ENCODE measurements at places on chromosomes 5 and 9.

DNA sequence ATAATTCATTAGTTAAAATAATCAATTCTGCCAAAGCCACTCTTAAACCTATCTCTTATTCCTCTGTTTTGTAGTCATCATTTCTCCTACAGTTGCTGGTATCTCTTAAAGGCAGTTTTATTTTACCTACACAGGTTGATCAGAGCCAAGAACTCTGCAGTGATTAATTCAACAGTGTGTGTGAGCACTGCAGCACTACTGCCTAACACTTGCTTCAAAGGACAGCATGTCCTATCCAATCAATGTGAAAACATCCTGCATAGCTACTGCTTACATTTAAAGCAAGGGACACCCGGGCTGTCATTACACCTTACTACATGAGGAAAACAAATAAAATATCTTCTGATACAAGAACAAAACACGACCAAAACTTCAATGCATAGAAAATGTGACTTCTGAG, 45.1 kb upstream of the HK3 start:
- DNase-seq = no peak

GRCh38 chr9:131395157-131396098, 1.5 kb downstream of the PRRC2B start:
- peak; percentile 30 for DNase-seq

- no peak for DNase-seq
Observed at GRCh38 chr5:56671571-56671970, 143.8 kb upstream of the MAP3K1 start.

DNA sequence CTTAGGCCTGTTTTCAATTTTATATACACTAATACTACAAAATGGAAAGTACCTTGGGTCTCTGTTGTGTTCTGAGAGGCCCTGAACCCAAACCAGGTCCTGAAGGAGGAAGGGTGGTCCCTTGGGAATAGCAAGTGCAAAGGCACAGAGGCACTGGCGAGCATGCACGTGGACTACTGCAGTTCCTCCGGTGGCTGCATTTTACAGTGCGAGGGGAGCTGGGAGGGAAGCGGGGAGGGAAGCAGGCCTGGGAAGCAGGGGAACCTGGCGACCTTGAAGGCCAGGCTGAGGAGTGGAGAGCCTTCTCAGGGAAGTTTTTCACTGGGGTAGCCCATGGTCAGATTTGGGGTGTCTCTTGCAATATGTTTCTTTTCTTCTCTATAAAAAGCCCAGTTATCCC, 33.9 kb downstream of the MORN5 start:
- DNase-seq = no peak

DNA sequence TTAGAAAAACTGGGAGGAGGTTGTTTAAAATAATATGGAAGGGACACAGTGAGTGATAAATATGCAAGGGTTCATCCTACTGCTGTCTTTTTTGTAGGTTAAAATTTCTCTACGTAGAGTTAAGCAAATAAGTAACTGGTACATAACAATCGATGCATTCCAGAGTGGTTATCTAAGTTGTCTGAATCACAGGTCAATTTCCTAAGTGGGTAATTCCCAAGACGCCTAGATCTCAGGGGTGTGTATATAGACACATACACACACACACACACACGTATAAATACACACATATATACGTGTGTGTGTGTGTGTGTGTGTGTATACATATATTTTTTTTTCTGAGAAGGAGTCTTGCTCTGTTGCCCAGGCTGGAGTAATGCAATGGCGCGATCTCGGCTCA, 22.3 kb downstream of the CAAP1 start:
- DNase-seq = no peak

GRCh38 chr5:29462241-29462640, 1731.2 kb upstream of the CDH6 start:
- DNase-seq = no peak

GRCh38 chr5:173310861-173311785, 17.1 kb downstream of the STC2 start:
- peak; percentile 63 for DNase-seq

Data from testis (tissue), 5 donors.